Stimulated activated CD8-positive, alpha-beta memory T cell treated with anti-CD3 and anti-CD28 coated beads, Interleukin-12 subunit alpha, Interleukin-12 subunit beta, amount 100 ng/mL, for 4 hours (primary cell): ENCODE measurements at places on chromosomes 5 and 9.
A peak's percentile ranks its signal among the peaks of the same experiment; 100 is the strongest.

DNA sequence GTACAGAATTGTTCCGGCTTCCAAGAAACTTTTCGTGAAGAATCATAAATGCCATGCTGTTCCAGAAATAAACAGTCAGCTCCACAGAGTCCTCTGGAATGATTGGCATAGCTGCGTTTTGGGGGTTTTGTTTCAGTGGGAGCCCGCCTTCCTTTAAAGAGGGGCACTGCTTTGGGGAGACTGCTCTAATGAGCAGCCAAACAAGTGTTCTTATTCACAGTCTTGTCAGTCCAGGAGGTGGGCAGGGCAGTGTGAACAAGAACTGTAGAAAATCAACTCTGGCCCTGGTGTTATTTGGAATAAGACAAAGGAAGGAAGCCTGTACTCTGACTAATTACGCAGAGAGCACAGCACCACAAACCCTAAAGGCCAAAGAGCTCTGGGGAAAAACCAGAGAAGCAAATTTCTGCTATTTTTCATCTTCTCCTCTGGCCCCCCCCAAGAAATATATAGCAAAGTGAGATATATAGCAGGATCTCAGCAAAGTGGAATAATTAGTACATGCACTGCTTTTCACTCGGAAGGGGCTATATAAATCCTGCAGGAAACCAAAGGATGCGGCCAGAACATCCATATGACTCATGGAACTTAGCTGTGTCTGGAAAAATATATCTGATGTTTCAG, 92.9 kb downstream of the GLDC start:
- DNase-seq, result no peak

GRCh38 chr5:162242416-162242815, 174.8 kb downstream of the GABRG2 start:
- no peak for DNase-seq

- DNase-seq, result no peak
Observed at GRCh38 chr5:102753889-102754766, 977 bp upstream of the PAM start.

GRCh38 chr9:95522871-95523370, 6.2 kb upstream of the PTCH1 start:
- no peak for DNase-seq

GRCh38 chr5:141779503-141779973, 97.5 kb upstream of the ARAP3 start:
- DNase-seq, result no peak

DNA sequence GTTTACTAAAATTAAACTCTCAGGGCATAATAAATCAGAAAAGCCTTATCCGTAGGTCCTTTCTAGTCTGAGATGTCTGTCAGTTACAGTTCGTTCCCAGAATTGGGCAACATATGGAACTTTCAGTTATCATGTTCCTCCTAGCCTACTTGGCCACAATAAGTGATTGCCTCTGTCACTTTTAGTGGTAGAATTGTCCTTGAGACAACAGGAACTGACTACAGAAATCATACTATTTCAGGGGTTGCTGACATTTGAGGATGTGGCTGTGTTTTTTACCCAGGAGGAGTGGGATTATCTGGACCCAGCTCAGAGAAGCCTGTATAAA, 956 bp downstream of the ZNF189 start:
- DNase-seq, result no peak

DNA sequence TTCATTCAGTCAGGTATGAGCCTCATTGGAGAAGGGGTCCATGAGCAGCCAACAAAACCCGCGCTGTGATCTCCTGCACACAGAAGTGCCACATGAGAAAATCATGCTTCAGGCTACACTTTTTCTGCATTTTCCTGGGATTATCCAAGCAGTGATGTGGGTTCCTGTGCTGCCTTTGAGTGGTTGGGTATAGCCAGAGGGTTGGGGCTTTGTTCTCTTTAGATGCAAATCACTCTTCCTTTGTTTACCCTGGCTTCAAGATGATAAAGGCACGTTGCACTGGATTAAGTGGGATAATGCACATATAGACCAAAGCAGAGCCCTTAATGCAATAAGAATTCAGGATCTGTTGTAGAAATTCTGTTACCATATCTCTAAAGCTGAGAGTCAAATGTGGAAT, 18.7 kb downstream of the ECM2 start:
- no peak for DNase-seq

GRCh38 chr9:77534376-77535057, 113.6 kb downstream of the GNA14 start:
- no peak for DNase-seq

GRCh38 chr5:61790678-61791077, 458.6 kb downstream of the ZSWIM6 start:
- DNase-seq, result no peak

GRCh38 chr9:88753691-88754367, 218.9 kb downstream of the NXNL2 start:
- no peak for DNase-seq

DNA sequence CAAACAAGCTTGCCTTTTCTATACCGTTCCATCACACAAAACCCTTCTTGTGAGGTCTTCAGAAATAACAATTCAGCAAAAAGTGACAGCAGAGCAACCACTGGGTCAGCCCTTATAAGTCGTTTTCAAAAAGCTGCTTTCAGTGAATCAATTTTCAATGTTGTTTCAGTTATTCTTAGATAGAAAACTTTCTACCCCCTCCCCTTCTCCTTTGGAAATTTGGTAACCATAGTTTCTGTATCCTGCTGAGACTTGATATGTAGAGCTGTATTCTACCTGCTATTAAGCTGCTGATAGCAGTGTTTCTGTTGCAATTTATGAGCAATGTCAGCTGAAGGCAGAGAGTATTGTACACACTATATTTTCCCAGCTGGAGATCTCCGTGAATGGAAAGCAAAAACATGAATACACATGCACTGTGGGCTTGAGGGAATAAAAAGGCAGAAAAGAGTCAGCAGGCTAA, 75.7 kb downstream of the ZNF608 start:
- no peak for DNase-seq

GRCh38 chr5:18533137-18533536, 898.9 kb downstream of the TAF11L14 start:
- DNase-seq, result no peak

DNA sequence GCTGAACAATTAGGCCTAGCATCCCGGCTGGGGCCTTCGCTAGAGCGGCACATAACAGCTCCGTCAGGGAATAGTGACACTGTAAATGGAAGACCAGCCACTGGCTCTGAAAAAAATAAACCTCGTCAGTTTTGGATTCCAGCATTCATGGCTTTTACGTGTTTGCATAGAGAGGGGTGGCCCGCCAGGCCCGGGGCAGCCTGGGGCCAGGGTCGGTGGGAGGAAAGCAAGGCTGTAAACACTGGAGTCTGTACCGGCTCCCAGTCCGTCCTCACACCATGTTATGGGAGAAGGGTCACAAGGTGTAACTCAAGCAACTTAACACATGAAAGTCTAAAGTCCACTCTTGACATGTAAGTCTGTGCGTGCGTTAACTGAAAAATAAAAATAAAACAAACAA, 11.2 kb downstream of the CCNI2 start:
- DNase-seq, result no peak

DNA sequence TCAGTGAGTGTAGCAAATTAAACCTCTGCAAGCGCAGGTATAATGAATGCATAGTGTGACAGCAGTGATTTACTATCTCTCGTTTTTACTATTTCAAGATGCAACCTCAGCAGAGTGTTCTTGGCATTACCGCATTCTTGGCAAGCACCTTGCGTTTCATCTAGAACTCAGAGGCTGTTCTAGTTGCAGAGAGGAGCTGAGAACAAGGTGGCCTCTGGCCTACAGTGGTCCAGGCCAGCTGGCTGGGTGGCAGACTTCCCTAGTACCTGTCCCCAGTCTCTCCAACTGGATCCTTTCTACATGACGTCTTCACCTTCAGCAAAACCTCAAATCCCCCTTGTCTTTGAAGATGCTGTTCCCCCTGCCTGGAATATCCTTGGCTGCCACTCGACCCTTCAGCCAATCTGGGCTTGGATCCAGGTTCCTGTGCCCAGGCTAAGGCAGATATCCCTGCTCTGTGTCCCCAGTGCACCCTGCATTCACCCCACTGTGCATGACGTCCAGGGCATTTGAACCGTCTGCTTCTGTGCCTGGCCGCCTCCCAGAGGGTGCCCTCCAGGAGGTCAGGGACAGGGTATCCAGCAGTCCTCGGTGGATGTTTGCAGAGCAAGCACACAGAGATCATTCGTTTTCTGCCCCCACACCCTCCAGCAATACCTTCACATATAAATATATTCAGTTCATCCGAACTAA, 120.4 kb upstream of the CPEB4 start:
- DNase-seq, result no peak

- peak; percentile 18 for DNase-seq
Observed at GRCh38 chr9:71909887-71910649, 925 bp downstream of the ABHD17B start.

- no peak for DNase-seq
Observed at GRCh38 chr5:112604732-112605630, 132.7 kb upstream of the APC start.

GRCh38 chr9:37976714-37977477, 73.0 kb upstream of the SLC25A51 start:
- no peak for DNase-seq

GRCh38 chr9:5621327-5621726, 7.6 kb upstream of the RIC1 start:
- no peak for DNase-seq

GRCh38 chr5:158638396-158638795, 461.3 kb downstream of the EBF1 start:
- no peak for DNase-seq

GRCh38 chr9:5513966-5514616, 3.8 kb downstream of the PDCD1LG2 start:
- no peak for DNase-seq

DNA sequence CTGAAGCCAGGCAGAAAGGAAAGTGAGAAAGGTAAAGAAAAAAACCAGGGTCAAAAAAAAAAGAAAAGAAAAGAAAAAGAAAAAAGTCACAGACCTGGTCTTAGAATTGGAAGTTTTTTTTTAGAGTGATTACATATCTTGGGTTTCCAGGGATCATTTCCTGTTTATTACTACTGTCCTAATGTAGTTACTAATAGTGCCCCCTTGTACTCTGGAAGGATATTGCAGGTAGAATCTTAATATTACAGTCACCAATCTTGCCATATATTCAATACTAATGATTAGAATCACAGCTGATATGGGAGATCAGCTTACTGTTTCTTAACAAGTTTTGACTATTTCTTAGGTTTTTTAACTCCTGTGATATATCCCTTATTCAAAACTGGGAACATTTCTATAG, 543.2 kb upstream of the CDH6 start:
- DNase-seq, result no peak

GRCh38 chr9:98118640-98119601, at the start of gene TRIM14:
Gene TRIM14, minus strand, starts transcription at chr9:98119222. Its CDS starts 34 bp downstream, at chr9:98119188.
- DNase-seq, result peak; percentile 39

DNA sequence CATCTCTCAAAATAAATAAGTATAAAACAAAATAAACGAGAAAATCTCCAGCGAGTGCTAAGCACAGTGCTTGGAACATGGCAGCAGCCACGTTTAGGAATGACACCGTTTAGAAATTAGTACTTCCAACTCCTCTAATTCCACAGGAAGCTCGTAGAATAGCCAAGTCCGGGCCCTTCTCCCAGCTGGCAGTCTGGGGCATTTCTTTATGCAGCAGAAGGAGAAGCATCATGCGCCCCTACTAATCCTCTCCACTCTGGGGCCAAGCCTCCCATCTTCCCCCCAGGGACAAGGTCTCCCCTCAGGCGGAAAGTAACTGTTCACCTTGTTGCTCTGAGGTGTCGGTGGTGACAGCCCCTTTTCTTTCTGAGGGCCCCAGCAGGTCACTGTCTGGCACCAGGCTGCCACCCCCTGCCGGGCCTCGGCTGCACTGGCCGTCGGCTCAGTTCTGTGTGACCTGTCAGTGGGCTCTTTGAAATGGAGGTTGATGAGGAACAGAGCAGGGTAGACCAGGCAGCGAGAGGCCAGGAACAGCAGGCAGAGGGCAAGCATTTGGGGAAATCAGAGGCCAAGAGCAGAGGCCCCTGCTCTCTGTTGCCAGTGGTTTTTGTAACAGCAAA, 113.5 kb upstream of the WWC1 start:
- DNase-seq, result no peak

GRCh38 chr9:107630156-107630555, 140.6 kb upstream of the KLF4 start:
- DNase-seq, result no peak

DNA sequence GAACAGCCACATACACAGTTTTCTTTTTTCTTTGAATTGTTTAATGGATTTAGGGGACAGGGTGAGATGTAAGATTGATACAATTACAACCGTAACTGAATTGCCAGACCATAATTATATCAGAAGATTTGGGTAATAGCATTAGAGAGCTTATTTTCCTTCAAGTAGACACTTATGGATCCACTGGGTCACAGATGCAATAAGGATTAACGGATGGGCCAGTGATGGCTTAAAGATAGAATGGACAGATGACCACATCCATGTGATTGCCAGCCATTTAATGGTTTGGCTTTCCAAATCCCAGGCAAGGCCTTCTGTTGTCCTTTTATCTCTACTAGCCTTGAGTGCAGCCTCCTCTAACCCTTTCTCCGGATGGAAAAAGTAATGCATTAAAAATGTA, 94.7 kb upstream of the NUDT12 start:
- DNase-seq, result no peak

DNA sequence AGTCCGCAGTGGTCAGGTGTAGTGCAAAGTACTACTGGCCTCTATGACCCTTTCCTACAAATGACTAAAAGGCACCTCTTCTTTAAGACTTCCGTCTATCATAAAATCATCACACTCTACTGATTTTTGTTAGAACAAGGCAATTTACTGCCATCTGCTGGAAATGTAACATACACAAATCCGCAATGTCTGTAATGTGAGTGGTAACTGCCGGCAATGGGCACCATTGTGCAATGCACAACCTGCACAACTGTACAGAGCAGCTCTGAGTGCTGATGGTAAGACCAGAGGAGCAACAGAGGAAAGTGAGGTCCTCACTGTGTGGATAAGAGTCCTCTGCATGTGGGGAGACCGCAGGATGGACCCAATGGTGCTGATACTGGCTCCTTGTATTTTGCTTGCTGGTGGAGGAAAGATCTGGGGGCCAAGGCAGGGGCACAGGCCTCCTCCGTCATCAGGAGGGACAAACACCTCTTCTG, 103.7 kb downstream of the ATPSCKMT start:
- DNase-seq, result no peak

DNA sequence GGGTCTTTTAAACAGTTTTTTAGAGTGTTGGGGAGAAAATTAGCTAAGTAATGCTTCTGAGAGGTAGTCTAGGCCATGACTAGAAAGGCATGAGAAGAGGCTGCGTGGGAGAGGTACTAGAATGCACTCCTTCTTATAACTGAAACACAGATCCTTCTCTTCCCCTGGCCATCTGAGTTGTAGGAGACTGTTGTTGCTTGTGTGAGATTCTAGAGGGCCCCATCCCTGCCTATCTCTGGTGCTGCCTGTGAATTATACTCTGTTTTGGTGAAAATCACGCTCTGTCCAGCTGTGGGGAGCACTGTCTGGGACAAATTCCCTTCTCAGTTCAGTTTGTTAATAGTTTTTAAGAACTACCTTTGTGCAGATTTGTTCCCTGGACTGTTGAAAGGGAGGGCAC, 37.5 kb downstream of the MAP1B start:
- no peak for DNase-seq

GRCh38 chr5:178573216-178573615, 17.0 kb downstream of the COL23A1 start:
- no peak for DNase-seq
